ENCODE measurements at places on chromosomes 3 and 15.

- no peak for DNase-seq
These were observed 33.5 kb upstream of the PTPN23 start for GRCh38 chr3:47347217-47347801.

GRCh38 chr3:185764163-185764979, 60.5 kb downstream of the IGF2BP2 start:
- no peak for DNase-seq

DNA sequence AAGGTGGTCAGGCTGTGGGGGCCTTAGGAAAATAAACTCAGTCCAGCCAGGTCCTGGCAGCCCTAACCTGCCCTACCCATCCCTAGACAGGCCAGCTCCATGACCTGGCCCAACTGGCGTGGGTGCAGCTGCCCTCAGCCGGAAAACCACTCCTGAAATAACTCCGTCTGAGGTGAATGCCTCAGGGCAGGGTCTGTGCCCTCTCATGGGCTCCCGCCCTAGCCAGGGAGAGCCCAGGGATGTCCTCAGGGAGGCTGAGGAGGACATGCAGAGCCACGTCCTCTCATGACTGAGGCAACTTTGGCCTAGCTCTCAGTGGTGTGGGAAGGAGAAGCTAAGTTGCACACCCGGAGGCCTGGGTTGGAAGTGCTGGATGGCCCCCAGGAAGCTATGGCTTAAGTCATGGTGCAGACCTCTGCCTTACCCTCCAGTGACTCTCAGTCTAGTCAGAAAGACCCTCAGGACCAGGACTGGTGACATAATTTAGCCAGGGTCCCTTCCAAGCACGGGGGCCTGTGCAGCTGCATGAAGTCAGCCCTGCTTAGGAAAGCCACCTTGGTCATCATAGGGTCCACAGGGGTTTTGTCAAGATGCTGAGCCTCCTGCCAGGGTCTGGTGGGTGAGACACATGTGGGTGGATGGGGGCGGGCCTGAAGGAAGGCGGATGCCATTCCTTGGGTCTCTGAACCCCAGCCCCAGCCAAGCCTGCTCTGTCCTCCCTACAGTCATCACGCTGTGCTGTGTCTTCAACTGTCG, 7.4 kb downstream of the TMIE start:
- peak; percentile 59 for DNase-seq

DNA sequence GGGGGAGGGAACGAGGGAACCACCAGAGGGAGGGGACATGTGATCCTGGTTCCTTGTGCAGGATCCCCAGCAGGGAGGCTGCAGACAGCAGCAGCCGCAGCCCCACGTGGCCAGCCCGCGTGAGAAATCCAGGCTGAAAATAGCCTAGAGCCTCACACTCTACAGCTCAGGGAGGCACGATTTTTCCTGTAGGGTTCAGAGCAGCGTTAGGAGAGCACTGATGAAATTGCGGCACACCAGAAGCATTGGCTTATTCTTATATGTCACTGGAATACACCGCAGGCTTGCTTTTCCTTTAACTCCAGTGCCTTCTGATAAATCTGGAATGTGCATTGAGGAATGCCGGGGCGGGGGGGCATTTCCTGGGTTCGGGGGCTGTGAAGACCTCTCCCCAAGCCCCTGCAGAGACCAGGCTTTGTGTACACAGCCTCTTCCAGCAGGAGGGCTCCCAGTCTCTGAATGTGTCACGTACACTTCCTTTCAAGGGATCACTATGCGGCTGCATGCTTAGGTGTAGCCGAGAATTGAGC, 193.0 kb downstream of the ATP10A start:
- DNase-seq = peak; percentile 72

DNA sequence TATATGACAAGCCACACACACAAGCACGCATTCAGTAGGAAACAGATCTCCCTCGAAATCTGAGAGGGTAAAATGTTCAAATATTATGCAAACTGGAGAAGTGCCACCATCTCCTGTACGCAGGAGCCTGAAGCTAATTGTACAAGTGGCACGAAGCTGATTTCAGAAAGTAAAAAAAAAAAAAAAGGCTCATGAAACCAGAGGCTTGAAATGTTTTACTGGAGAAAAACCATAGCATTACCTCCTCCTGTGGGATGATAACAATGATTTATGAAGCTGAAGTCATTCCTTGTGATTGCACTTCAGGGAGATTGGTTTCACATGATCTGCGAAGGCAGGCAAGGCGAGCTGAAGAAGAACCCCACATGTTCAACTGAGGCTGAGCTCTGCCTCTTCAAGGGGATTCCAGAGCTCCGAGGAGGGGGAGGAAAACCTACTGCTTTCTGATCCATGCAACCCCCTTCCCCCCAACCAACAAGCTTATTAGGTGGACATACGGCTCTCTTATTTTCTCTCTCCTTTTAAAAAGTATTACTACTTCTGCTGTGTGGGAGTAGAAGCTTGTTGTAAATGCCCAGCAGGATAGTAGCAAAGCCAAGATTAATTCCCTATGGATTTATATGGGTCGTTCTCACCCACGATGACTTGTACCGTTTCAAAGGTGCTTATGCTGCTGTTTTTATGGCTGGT, 101.1 kb downstream of the GREM1 start:
- DNase-seq = no peak
